ENCODE measurements at places on chromosomes 5 and 9. TPM values are rescaled to one million over a fixed set of nuclear protein-coding genes. Genes with fewer than 3 reads are reported as not detected.

DNA sequence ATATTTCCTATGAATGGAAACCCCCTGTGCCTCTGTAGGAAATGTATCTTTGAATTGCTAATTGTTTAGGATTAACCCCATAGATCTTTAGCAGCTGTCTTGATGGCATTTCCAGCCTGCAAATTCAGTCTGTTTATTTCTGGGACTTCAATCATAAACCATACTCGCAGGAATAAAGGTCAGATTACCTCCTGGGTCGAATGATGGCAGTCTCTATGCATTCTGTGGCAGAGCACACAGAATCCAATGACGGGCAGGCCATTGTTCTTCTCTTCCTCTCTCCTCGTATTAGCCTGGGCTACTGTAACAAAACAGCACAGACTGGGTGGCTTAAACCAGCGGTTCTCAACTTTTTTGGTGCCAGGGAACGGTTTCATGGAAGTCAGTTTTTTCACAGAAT lies 199.9 kb downstream of the PCSK5 start:
- DNase-seq = no peak

GRCh38 chr5:93674138-93674537 lies 67.3 kb downstream of the POU5F2 start:
- no peak for DNase-seq

DNA sequence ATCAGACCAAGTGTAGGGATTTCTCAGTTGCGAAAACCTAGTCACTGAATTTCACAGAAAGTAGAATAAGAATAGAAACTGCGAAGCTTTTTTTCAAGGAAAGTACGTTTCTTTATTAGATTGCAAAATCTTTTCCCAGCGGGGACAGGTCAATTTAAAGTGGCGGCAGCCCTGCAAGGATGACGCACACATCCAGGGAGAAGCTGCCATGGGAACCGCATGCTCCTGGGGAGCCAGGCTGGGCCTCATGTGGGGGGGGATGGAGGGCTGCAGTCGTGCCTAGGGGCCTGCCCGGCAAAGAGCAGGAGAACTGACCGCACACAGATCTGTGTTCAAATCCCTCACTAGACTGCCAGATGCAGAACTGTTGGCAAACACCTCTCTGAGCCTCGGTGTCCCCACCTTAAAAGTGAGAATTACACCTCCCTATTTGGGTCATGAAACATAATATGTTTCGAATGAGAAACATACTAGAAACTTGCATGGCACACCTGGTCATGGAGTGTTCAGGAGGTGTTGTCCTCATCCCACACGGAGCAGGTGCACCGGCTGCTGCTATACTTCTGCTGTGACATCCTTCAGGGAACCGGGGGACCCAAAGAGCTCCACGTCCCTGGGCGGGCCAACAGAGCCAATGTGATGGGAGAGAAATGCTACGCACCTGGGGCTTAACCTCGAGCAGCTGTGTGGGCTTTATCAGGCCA lies 127.8 kb upstream of the PHYKPL start:
- DNase-seq = no peak

GRCh38 chr5:148342371-148343045 lies 7.1 kb downstream of the SPINK9 start:
- no peak for DNase-seq

DNA sequence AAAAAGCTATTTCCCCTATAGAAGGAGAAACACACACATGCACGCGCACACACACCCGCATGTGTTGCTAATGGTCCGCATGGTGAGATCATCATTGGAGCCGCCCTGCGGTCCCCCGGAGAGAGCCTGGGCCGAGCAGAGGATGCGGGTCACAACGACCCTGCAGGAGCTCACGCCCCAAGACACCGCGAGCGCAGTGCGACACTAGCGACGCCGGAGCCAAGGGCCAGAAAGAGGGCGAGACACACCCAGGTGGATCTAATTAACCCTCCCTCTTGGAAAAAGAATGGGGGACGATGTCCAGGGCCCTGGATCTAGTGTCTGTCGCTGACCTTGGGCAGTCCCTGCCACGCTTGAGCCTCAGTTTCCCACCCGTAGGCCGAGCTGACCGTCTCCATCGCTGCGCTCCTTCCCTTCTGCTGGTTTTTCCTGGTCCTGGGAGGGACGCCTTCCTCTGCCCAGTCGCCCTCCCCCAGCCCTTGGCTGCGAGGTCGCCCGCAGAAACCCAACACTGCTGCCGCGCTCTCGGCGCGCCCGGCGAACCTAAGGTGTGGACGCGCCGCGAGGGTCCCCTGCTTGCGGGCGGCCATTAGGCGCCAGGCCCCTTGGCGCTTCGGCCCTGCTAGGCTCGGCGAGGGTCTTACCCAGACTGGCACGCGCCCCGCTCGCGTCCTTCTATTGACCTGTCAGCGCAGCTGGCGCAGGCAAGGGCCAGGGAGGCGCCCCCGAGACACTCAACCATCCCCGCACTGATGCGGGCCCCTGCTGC lies 47.5 kb upstream of the RNF20 start:
- peak; percentile 32 for DNase-seq

SLC6A7 gene
- 0.17 TPM for polyA plus RNA-seq

MYORG gene
- 8.9 TPM for polyA plus RNA-seq

IFNA6 gene
- not detected for polyA plus RNA-seq

MTAP gene
- polyA plus RNA-seq = 36.3 TPM

All from renal cortex interstitium (tissue), 15 donors.